IMR-90 (cell line): ENCODE measurements at places on chromosomes 11 and 22. TPM values are rescaled to one million over a fixed set of nuclear protein-coding genes. Genes with fewer than 3 reads are reported as not detected.

DNA sequence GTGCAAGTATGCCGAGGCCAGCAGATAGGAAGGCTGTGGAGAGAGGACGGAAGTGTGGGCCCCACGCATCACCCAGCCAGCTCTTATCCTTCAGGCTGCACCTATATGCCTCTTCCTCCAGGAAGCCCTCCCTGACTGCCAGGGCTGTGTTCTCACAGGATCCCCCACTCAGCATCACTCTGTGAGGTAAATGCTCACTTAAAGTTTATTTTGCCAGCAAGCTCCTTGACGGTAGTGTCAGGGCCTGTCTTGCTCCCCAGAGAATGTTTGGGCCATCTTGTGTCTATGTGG lies 4.4 kb downstream of the TBX10 start:
- no peak for DNase-seq

DNA sequence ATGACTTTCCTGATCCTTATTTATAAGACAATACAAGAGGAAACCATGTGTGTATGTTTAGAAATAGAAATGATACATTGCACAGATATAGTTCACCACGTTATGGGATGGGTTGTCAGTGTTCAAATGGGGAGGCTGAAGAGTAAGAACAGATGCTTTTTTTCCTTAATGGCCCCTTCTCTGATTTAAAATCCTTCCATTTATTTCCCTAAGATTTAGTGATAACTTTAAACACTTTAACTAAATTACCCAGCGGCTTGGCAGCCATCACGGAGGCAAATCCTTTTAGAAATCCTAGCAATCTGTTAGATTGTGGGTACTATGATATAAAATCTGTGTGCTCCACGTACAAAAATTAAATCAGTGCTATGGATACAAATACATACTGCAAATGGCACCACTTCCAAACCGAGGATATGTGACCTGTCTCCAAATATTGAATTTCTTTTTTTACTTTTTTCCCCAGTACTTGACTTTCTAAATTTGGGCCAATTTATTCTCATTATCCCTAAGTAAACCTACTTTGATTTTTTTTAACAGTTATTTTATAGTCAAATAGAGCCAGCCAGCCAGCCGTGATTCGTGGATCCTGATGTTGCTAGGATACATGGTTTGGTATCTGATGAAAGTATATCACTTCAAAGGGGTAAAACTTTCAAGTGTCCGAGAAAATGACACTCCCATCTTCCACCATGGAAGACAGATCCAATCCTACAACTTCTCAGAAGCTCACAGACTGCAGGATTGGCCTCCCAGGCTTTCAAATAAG lies 46.1 kb downstream of the BDNF start:
- DNase-seq = no peak

DNA sequence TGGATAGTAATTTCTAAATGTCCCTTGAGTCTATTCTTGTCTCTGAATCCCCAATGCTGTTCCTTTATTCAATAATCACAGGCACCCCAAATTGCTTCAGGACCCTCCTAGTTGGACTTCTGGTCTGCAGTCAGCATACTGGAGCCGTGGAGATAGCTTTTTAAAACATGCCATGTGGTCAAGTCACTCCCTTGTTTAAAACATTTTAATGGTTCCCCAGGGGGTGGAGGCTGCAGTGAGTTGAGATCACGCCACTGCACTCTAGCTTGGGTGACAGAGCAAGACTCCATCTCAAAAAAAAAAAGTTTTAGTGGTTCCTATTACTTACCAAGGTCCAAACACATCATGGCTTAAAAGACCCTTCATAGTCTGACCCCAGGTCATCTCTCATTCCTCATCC lies 220.3 kb downstream of the ADAMTS15 start:
- DNase-seq = no peak

- DNase-seq = no peak
Measured at GRCh38 chr22:41983513-41984405, 14.5 kb downstream of the SEPTIN3 start.

GRCh38 chr11:132037467-132037862 lies 667.0 kb downstream of the NTM start:
- no peak for DNase-seq

CEP126 gene
- 0.72 and 1.1 TPM in 2 replicates for total RNA-seq
